ENCODE measurements at places on chromosomes 13 and 19. TPM values are rescaled to one million over a fixed set of nuclear protein-coding genes. Genes with fewer than 3 reads are reported as not detected.

DNA sequence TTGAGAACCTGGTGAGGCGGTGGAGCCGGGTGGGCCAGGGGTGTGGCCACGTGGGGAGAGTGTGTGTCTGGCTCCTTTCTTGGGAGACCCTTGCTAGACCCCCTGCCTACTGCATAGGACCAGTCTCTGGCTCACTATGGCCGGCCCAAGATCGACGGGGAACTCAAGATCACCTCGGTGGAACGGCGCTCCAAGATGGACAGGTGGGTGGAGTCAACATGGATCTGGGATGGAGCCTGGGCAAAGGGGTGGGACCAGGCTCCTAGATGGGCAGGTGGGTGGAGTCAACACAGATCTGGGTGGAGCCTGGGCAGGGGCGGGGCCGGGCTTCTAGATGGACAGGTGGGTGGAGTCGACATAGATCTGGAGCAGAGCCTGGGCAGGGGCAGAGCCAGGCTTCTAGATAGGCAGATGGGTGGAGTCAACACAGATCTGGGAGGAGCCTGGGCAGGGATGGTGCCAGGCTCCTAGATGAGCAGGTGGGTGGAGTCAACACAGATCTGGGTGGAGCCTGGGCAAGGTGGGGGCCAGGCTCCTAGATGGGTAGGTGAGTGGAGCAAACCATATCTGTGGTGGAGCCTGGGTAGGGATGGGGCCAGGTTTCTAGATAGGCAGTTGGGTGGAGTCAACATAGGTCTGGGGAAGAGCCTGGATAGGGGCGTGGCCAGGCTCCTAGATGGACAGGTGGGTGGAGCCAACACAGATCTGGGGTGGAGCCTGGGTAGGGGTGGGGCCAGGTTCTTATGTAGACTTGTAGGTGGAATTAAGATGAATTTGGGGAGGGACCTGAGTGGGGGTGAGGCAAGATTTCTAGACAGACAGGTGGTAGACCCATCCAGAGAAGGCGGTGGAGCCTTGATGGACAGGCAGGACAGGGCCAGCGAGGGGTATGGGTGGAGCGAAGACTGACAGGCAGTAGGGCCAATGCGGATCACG lies 56.5 kb downstream of the VAV1 start:
- DNase-seq = peak; percentile 38

DNA sequence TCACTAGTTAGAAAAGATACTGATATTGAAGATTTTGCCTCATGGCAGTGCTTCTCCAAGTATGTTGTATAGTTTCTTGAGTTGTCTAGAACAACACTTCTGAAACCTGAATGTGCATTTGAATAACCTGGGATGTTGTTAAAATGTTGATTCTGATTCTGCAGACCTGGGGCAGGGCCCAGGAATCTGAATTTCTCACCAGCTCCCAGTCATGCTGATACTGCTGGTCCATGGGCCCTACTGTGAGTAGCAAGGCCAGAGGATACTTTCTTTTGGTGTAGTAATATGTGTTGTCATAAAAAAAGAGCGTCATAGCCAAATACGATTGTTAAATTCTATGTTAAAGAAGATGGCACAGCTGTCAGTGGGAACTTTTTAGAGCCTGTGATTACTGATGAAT lies 41.6 kb upstream of the C1QTNF9 start:
- DNase-seq = no peak

- DNase-seq = no peak
Observed at GRCh38 chr13:45678282-45678681, 23.8 kb upstream of the CBY2 start.

GRCh38 chr19:21109116-21109515 lies 27.1 kb downstream of the ZNF714 start:
- no peak for DNase-seq

- no peak for DNase-seq
Observed at GRCh38 chr19:12647047-12647446, 19.5 kb downstream of the MAN2B1 start.

- no peak for DNase-seq
Observed at GRCh38 chr13:112877539-112877938, 91.5 kb upstream of the MCF2L start.

- DNase-seq = no peak
Observed at GRCh38 chr13:77853703-77854102, 64.9 kb downstream of the EDNRB start.

DNA sequence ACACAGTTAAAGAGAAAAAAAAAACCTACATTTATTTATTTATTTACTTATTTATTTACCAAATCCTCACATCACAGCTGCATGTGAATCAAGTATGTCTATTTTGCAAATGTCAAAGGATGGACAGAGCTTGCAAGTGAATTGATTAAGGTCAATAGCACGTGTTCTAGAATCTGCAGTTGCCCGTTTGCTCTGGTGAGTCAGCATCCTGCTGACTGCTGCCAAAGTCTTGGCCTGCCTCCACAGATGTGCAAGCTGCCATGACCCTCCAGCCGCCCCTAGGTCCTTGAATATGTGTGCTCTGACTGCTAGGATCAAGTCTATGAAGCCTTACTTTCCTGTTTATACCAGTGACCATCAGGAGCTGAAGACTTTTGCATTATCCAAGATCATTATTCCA lies 320.6 kb downstream of the GPC5 start:
- DNase-seq = no peak

DNA sequence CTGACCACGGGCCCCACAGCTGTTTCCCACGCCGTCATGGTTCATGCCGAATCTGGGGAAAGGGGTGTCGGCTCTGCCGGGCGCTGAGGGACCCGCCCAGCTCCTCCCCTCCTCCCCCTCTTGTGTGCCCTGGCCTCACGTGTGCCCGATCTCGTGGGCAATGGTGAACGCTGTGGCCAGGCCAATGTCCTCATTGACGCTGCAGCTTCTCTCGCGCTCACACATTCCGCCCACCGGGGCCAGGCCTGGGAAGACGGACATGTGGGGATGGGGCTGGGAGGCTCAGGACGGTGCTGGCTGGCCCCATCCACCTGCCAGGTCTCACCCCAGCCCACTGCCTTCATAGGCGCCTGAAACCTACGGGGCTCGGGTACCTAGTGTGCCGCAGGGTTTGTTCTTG lies 14.3 kb downstream of the ADAMTS10 start:
- DNase-seq = no peak

GRCh38 chr19:3537101-3537437 lies 1.9 kb upstream of the TEKTIP1 start:
- DNase-seq = no peak

GRCh38 chr13:111490611-111491010 lies 170.2 kb downstream of the TEX29 start:
- no peak for DNase-seq

- no peak for DNase-seq
Observed at GRCh38 chr13:77233159-77233558, 93.7 kb downstream of the MYCBP2 start.

DNA sequence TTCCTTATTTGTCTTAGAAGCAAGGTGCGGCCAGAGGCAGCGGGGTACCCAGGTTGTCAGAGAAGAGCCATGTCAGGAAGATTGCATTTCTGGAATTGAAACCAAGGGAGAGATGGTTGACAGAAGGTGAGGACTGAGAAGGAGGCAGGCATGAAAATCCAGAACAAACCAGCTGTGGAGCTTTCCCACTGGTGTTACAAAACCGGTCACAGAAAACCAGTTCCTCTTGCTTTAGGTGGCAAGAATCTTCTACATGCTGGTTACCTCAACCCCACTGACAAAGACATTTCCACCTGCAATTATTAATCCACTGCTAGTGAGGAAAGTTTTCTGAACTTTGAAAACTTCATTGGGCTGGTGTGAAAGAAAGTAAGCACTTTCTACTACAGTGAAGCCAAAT lies 64.0 kb upstream of the MED4 start:
- peak; percentile 43 for DNase-seq

DNA sequence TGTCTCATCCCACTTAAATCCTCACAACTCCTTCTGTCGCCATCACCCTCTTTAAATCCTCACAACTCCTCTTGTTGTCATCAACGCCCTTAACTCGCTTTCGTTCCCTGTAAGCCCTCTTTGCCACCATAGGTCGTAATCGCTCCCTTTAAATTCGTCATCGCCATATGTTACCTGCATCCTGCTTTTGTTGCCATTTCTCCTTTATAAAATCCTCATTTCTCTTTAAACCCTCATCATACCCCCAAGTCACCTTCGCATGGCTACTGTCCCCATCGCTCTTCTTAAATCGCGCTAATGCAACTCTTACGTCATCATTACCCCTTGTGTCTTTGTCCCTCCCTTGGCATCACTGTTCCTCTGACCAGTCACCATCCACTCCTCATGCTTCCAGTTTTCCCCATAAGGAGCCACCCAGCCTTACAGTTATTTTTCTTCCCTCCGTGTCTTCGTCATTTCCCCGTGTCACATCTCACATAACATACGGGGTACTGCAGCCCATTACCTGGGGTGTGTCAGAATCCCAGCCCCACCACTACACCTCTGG lies 539 bp downstream of the PLD3 start:
- peak; percentile 46 for DNase-seq

GRCh38 chr19:51994048-51994644 lies 7.5 kb upstream of the ZNF350 start:
- no peak for DNase-seq

- peak; percentile 22 for DNase-seq
Observed at GRCh38 chr13:86464193-86464592, 665.0 kb upstream of the SLITRK6 start.

- DNase-seq = no peak
Observed at GRCh38 chr13:114145256-114145655, 12.8 kb upstream of the RASA3 start.

DNA sequence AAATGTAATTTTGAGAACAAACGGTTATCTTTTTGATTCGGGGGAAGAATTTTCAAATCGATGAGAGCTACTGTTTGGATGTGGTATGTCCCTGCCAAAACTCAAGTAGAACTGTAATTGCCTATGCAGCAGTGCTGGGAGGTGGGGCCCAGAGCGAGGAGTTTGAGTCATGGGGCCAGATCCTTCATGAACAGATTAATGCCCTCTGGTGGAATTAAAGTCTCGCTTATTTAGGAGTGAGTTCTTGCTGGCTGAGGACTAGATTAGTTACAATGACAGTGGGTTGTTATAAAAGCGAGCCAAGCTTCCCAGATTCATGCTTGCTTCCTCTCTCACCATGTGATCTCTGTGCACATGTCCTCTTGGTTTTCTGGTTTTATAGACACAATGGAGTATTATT lies 11.8 kb upstream of the PRR20A start:
- peak; percentile 42 for DNase-seq

DNA sequence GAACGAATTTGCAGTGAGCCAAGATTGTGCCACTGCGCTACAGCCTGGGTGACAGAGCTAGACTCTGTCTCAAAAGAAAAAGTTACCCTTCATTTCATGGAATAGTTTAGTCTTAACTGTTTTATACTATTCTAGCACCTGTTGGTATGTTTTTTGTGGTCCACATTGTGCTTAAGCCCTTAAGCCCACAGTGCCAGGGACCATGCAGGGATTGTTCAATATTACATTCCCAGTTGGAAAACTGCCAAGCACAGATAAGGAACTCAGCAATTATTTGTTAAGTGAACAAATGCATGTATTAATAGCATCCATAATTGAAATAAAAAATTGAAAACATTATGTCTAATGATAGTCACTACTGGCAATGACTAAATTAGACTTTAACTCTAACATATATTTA lies 193.5 kb downstream of the PCDH17 start:
- no peak for DNase-seq

- DNase-seq = no peak
Observed at GRCh38 chr13:51520524-51520923, 63.7 kb upstream of the WDFY2 start.

- DNase-seq = no peak
Observed at GRCh38 chr19:37928527-37929286, 21.7 kb downstream of the SIPA1L3 start.

GRCh38 chr13:71338070-71338469 lies 528.9 kb downstream of the DACH1 start:
- DNase-seq = no peak

- no peak for DNase-seq
Observed at GRCh38 chr13:97248243-97248642, 26.1 kb downstream of the MBNL2 start.

DNA sequence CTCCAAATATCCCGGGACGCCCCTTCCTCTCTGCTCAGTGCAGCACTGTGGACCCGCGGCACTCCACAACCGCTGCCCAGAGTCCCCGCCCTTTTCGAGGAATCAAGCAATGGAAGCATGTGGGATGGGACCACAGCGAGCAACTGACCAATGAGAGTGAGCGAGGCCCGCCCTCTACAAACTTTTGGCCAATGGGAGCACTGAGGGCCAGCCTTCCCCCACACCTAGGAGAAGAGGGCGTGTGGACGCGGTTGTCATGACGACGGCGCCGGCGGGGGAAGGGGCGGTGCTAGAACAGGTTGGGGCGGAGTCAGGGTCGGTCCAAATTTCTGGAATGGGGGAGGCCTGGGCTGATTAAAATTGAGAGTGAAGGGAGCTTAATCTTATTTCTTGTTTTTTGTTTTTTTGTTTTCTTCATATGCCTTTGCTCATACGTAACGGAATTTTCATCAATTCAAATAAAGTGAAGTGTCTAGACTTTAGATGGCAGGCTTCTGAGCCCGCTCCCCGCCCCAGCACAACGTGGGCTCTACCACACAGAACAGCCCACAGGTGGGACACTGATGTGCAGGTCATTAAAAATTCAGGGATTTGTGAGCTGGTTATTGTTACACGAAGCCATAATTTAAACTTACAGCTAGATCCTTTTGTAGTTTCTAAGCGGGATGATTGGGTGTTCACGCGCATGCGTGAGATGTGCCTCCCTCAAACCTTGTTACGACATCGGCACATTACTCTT lies at the start of gene DNAAF3:
Gene DNAAF3, minus strand, starts transcription at position 84 of the 739 bp plus-strand sequence. CDS start 200 bp downstream, outside the sequence.
- DNase-seq = peak; percentile 100

DNA sequence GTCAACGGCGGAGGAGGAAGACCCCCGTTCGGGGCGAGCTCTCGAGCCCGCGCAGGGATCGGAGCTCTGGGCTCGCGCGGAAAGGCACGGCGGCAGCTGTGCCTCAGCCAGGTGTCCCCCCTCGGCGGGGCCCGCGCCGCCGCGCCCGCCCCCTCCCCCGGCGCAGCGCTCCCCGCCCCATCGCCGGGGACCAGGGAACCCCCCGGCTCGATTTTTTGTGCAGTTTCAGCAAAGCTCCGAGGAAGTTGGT lies 110.0 kb downstream of the KCNRG start:
- DNase-seq = no peak

DNA sequence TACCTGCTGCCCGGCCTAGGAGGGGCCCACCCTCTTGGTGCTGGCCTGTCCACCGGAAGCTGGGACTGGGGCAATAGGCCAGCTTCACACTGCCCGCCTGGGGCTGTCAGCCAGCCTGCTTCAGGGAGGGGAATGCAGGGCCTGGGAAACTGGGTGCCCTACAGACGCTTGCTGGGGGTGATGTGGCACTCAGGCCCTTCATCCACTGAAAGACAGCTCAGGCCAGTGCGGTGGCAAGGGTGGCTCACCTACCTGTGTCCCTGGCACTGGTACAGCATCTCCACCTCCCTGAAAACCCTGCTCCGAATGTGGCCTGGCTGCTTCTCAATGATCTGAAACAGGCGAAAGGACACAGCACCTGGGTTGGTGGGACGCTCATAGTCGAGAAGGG lies 7.8 kb downstream of the MKNK2 start:
- DNase-seq = no peak

Gene RNF225
- total RNA-seq = 0.99 TPM

Gene ARRDC5
- not detected for total RNA-seq

Gene CCL25
- not detected for total RNA-seq

Gene ZNF665
- total RNA-seq = not detected

Gene LHB
- not detected for total RNA-seq

Gene PRR22
- 2.1 TPM for total RNA-seq

Gene UPK1A
- total RNA-seq = not detected

Data from HT-29 (cell line).